ENCODE measurements at places on chromosomes 7 and 10.

GRCh38 chr7:46003161-46003560 is 82.1 kb upstream of the IGFBP3 start:
- no peak for DNase-seq

DNA sequence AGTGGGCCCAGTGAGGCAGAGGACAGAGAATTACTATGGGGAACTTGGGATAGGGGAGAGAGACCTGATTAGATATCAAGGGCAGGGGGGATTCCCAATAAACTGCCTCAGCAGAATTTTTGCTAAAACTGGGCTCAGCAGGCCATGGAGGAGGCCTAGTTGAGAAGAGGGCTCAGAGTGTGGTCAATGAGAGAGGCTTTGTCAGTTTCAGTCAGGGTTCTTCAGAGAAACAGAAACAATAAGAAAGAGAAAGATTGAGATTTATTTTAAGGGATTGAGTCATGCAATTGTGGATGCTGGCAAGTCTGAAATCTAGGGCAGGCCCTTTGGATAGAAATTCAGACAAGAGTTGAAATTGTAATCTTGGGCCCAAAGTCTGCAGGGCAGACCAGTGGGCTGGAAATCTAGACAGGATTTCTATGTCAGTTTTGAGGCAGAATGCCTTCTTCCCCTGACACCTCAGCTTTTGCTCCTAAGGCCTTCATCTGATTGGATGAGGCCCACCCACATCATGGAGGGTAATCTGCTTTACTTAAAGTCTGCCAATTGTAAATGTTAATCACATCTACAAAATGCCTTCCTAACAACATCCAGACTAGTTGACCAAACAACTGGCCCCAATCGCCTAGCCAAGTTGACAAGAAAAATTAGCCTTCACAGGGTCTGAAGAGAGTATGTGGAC is 33.5 kb upstream of the CCSER2 start:
- DNase-seq = no peak

GRCh38 chr7:18860221-18860620 is 257.2 kb downstream of the TWIST1 start:
- DNase-seq = no peak

DNA sequence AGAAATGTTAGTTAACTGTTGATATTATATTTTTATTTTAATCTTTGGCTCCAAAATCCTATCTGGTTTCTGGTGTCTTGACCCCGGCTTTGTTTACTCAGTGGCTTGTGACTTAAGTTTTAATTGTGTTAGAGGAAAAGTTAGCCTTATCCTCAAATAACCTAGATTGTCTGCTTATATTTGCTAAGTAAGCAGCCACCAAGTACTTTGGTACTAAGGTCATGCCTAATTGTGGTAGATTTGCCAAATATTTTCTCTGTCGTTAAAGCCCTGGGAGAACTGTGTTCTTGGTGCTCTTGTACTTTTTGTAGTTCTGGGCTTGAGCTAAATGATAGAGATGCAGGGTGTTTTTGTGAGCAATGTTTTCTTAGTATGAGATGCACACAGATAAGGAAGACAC is 34.8 kb downstream of the GPR158 start:
- no peak for DNase-seq

GRCh38 chr7:36396150-36396549 is 6.5 kb downstream of the ANLN start:
- no peak for DNase-seq

- DNase-seq = no peak
Measured at GRCh38 chr7:85703251-85704010, 516.6 kb upstream of the SEMA3D start.

GRCh38 chr10:101829561-101830315 is 11.5 kb upstream of the OGA start:
- no peak for DNase-seq

DNA sequence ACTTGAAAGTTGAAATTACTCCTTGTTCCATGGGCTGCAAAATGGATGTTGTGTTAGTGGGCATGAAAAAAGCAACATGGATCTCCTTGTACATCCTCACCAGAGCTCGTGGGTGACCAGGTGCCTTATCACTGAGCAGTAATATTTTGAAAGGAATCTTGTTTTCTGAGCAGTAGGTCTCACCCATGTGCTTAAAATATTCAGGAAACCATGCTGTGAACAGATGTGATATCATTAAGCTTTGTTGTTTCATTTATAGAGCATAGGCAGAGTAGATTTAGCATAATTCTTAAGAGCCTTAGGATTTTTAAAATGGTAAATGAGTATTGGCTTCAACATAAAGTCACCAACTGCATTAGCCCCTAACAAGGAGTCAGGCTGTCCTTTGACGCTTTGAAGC is 316.6 kb downstream of the TYW1 start:
- DNase-seq = no peak
